ENCODE measurements at places on chromosomes 6 and 20.

DNA sequence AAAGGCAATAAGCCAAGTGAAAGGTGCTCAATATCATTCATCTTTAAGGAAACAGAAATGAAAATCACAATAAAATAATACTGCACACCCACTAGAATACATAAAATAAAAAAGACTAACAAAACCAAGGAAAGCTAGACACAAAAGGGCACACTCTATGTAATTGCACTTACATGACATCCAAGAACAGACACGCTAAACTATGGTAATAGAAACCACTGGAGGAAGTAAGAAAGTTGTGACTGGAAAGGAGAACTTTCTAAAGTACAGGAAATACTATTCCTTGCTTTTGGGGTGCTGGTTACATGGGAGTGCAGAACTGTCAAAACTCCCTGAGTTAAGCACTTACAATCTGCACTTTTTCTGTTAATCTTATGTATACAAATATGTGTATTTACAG lies 253.7 kb upstream of the RUNX2 start:
- no peak for DNase-seq

DNA sequence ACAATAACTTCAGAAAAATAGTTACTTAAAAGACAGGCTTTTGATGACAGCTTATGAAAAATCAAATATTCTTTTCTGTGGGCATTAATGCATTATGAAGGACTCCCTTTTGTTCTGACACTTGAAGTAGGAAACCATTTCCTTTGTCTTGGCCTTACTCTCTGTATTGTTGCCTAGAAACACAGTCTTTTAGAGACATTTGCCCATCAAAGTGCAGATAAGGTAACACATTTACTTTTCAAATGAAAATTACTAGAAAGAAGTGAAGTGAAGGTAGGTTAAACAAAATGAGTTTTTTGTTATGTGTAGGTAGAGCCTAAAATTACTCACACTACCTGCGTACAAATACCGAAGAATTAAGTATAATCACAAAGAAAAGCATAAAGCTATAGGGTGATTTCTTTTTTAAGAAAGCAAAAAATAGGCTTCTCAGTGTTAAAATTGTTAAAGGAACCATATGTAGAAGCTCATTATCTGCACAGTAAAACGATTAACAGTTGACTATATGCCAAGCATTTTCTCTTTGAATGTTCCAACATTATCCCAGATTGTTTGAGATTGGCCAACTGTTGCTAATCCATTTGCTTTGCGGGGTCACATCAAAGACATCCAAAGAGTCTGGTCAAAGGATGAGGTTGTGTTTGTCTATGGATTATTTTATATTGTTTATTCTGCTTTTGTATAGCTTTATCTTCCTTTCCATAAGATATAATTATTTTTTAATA lies 542.0 kb upstream of the RNF217 start:
- DNase-seq, result no peak

- DNase-seq, result no peak
Measured at GRCh38 chr6:124054034-124054433, 250.4 kb downstream of the NKAIN2 start.

DNA sequence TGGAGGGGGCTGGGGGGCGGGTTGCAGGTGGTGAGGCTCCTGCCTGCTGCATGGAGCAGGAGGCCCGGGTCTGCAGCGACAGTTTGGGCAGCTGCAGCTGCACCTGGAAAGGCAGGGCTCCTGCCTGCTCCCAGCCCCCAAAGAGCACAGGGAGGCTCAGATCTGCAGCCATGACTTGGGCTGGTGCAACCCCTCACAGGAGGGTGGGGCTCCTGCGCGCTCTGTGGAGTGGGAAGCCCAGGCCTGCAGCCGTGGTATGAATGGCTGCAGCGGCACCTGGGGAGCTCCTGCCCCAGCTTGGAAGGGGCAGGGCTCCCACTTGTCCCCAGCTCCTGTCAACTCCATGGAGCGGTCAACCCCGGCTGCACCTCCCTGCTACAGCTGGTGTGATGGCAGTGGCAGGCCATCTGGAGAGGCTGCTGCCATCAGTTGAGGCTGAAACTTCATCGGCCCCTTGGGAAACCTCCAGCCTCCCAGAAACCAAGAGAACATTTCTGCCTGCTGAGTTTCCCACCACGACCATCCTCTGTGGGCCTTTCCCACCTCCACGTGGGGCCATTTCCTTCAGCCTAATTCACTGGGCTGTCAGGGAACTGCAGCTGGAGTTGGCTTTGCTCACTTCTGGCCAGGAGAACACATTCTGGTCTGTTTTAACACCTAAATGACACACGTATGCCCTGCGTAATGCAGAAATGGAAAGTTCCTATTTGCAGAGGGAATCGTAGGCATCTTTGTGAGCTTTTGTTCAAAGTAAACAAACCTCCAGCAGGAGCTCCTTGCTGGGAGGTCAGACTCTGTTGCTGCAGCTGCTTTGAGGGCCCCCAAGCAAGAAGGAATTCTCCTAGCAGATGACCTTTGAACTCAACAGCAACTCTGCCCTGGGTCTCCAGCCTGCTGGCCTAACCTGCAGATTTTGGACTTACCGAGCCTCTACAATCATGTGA lies 429.0 kb downstream of the PREX1 start:
- no peak for DNase-seq

GRCh38 chr6:72424476-72424875 lies 197.4 kb upstream of the KCNQ5 start:
- no peak for DNase-seq

DNA sequence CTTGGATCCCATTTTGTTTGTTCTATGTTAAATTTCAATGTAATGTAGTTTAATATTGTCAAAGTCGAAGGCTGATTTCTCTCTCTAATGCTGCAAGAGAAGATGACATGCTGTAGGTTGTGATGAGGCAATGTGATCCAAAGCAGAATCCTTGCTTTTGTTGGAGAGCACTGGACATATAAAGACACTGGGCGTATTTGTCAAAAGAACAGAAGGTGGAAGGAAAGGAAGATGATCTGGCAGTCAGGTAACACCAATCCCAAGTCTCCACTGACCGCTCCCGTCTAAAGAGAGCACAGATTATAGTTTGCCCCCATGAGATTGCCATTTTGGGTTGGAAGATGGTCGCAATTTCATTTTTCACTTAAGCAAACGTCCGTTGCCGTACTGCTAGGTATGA lies 935 bp upstream of the RFX6 start:
- DNase-seq, result no peak

GRCh38 chr6:80380566-80380965 lies 274.1 kb downstream of the BCKDHB start:
- DNase-seq, result no peak

GRCh38 chr20:19375395-19375794 lies 163.0 kb downstream of the SLC24A3 start:
- no peak for DNase-seq

DNA sequence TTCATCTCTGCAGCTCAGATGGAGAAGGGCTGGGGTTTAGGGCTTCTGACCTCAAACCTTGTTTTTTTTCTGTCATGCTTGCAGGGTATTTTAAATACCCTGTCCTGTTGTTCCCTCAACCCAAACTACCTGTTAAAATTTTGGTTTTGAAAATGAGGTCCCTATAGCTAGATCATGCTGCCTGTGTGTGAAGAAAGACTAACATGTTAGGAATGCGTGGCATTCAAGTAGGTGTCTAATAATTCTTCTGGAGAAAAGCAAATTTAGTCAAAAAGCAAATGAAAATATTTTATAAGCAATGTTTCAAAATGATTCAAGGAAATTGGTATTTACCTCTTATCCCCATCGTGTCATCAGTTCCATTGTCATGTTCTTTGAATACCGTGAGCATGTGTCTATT lies 77.2 kb upstream of the C20orf144 start:
- no peak for DNase-seq

GRCh38 chr6:5569491-5569890 lies 308.2 kb downstream of the FARS2 start:
- no peak for DNase-seq

- no peak for DNase-seq
Measured at GRCh38 chr6:169158691-169159090, 95.0 kb downstream of the THBS2 start.

Data from stimulated activated CD4-positive, alpha-beta T cell treated with anti-CD3 and anti-CD28 coated beads, Interleukin-4, amount 100 ng/mL, for 48 hours (primary cell).